ENCODE measurements at places on chromosomes 6 and 20.

GRCh38 chr6:46284475-46284874 is 113.7 kb upstream of the ENPP5 start:
- DNase-seq, result no peak

GRCh38 chr20:53245574-53245973 is 273.4 kb downstream of the TSHZ2 start:
- no peak for DNase-seq

GRCh38 chr6:56756219-56756789 is 113.6 kb upstream of the DST start:
- no peak for DNase-seq

DNA sequence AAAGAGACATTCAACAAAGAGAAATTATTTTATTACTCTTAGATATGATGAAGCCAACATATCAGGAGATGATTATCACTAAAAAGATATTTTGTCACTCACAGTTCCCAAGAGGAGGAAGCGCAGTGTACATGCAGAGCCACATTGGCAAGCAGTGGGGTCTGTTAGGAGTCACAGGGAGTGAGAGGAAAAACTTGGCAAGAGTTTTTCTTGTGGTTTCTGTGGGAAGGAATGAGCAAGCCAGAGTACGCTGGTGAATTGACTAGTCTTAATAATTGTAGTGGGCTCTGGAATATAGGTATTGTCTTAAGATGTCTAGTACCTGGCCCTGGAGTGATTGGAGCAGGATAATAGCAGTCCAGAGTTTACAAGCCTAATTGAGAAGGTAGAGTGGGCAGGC is 1095.2 kb downstream of the GRIK2 start:
- peak; percentile 88 for DNase-seq

- no peak for DNase-seq
These were observed 92.7 kb downstream of the DACT2 start for GRCh38 chr6:168226902-168227318.

GRCh38 chr6:27592481-27593199 is 119.7 kb upstream of the ZNF184 start:
- DNase-seq, result peak; percentile 82

DNA sequence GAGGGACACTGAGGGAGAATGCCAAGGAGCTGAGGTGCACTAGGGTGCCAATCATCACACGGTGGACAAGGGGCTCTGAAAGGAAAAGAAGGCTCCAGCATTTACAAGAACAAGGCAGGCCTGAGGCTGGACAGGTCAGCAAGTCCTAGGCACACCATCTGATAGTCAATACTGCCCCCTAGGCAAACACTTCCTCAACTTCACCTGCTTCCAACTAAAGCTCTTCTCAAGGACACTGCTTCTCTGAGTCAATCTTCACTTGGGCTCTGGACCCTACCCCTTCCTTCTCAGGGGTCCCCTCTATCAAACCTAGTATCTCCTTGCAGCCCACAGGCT is 37.7 kb upstream of the SLC4A11 start:
- DNase-seq, result peak; percentile 50

GRCh38 chr20:50415021-50415515 is 95.1 kb upstream of the PTPN1 start:
- DNase-seq, result no peak

DNA sequence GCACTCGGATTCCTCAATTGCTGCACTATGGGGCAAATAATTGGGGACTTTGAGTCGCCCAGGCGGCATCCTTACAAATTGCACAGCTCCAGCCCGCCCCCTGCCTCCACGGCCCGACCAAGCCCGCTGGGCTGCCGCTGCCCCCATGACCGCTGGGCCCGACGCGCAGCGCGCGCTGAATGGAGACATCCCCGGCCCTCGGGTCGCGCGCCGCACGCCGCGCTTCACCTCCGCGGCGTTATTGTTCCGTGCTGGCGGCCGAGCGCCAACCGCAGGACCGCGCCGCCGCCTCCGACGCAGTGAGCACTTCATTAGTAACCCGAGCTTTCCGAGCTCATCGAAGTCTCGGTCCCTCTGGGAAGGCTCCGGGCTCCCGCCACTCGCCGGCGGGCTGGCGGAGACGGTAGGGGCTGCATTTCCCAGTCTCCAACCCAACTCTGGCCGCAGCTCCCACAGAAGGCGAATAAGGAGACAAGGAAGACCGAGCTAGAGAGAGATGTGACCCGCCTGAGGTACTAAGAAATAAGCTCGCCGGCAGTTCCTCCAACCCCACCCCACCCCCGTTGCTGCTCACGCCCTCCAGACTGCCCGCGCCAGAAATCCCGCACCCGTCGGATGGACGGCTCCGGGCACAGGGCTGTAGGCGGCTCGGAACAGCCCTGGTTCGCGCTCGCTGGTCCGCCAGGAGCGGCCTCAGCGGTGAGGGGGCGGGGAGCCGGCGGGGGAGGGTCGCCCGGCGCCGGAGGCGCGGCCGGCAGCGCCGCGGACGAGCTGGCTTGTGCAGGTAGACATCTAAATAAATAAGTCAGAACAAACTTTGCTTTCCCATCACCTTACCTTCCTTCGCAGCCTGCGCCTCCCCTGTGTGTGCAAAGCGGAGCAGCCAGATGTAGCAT is 703 bp downstream of the EPHA7 start:
- no peak for DNase-seq

DNA sequence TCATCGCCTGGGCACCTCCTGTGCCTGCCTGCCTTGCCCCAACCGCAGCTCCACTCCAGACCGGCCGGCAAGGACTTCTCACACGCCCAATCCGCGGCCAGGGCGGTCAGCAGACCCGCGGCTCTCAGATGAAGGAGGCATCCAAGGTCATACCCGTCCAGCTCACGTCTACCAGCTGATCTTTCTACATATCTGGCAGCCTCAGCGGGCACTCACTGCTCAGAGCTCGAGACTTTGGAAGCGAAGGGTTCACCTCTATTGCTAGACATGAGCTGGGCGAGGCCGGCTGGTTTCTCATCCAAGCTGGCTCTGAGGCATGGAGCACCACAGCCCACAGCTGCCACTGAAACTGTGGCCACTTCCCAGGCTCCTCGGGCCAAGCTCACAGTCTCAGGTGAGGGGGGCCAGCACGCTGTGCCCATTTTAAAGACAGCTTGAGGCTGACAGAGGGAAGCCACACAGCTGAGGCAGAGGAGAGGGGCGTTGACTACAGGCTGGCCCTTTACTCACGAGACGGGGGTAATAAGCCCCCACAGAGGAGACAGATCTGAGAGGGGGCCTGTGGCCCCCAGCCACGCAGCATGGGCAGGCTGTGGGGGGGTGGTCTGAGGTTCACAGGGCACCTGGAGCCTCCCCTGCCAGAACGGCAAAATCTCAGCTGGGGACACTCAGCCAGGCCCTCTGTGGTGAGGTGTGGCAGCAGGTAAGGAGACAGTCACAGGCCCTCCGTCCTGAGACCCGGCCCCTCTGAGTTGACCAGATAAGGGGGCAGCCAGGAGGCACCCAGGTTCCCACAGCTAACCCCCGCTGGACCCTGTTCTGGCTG is 2.0 kb downstream of the LAMA5 start:
- DNase-seq, result peak; percentile 66

DNA sequence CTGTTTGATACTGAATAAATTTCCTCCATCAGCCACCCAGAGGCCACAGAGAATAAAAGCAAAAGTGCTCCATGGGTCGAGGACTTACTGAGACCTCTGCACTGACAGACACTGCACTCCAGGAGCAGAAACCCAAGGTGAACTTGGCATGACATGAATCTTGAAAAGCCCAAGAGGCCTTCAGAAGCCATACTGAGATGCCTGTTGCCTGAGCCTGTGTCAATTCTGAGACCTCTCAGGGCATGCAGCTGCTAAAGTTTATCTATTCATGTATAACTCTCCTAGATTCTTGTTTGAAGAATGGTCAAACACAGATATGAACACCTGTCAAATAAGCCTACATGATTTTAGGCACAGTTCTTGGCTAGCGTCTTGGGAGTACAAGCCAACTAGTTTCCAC is 145.7 kb downstream of the KIF16B start:
- DNase-seq, result no peak

- DNase-seq, result peak; percentile 1
These were observed 115.9 kb downstream of the OTOR start for GRCh38 chr20:16864069-16864468.

- DNase-seq, result no peak
These were observed 208.7 kb downstream of the PHF3 start for GRCh38 chr6:63844287-63844686.

DNA sequence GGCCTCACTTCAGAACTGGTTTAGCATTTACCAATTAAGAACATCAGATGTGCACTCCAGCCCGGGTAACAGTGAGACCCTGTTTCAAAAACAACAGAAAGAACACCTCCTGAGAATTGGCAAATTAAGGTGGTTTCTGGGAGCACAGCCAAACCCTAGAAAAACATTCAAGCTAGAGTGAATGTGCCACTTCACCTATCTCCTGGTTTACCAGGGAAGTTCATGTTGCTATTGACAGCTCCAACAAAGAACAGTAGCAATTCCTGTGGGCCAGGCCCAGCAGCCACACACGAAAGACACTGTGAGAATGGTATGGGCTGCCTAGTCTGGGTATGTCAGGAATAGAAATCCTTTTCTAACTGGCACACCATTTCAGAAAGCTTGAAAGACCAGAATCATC is 4.9 kb downstream of the POLR1C start:
- no peak for DNase-seq

GRCh38 chr6:92109956-92110355 is 1309.4 kb downstream of the EPHA7 start:
- no peak for DNase-seq

DNA sequence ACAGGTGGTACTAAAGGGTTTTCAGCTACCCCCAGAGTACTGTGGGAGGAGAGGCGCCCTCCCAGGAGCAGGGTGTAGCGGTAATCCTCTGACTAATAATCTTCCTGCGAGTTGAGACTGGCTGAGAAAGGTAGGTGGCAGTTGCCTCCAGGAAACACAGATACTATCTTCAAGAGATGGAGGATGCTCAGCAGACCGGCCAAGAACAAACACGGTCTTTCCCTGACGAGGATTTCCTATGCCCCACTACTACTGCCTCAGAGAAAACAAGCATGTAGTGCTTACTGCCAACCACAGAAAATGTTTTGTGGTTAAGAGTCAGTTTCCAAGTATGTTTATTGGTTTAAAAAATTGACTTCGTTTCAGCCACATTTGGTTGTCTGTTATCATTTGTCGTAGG is 26.8 kb downstream of the C6orf89 start:
- DNase-seq, result peak; percentile 76

GRCh38 chr6:151413372-151414145 is 22.2 kb upstream of the ZBTB2 start:
- DNase-seq, result no peak

- no peak for DNase-seq
These were observed 1.7 kb upstream of the ADGRF5 start for GRCh38 chr6:46923476-46923875.

DNA sequence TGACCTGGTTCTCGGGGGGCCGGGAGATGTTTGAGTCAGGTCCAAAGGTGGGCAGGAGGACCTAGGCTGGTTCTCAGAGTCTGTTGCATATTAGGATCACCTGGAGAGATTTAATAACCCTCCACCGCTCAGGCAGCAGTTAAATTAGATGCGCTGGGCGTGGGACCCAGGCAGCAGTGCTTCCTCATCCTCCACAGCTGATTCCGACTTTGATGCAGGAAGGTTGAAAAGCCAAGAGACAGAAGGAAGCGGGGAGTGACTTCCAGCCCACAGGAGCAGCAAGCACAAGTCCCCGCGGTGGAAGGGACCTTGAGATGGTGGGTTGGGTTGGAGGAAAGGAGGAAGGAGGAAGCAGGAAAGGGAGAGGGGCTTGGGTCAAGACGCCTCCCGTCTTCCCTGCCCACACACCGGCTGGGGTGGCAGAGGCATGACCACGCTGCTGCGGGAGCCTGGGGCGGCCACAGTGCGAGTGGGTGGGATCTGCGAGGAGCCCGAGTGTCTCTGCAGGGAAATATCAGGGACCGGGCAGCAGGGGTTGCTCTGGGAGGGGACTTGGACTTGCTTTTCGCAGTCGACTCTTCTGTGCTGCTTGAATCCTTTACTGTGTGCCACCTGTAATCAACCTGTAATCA is 146.0 kb downstream of the PHACTR3 start:
- DNase-seq, result no peak

DNA sequence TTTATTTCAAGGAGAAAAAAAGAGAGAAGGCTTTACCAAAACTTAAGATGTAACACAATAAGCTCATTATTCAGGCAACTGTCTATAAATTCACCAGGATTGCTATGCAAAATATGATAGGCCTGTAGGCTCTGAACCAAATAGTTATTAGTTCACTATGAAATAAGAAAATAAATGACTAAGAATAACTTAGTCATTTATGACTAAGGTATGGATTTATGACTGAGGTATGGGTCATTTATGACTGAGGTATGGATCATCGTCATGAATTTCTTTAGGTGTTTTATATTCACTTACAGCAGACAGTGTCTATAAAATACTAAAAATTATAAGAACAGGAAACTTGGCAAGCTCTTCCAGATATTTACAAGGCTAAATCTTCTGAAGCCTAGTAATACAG is 52.1 kb upstream of the SNX9 start:
- peak; percentile 41 for DNase-seq

- no peak for DNase-seq
These were observed 189.5 kb upstream of the GMDS start for GRCh38 chr6:2434912-2435311.

GRCh38 chr6:127956956-127957355 is 56.1 kb upstream of the THEMIS start:
- DNase-seq, result no peak

GRCh38 chr20:12276011-12276673 is 358.4 kb downstream of the BTBD3 start:
- DNase-seq, result peak; percentile 17

DNA sequence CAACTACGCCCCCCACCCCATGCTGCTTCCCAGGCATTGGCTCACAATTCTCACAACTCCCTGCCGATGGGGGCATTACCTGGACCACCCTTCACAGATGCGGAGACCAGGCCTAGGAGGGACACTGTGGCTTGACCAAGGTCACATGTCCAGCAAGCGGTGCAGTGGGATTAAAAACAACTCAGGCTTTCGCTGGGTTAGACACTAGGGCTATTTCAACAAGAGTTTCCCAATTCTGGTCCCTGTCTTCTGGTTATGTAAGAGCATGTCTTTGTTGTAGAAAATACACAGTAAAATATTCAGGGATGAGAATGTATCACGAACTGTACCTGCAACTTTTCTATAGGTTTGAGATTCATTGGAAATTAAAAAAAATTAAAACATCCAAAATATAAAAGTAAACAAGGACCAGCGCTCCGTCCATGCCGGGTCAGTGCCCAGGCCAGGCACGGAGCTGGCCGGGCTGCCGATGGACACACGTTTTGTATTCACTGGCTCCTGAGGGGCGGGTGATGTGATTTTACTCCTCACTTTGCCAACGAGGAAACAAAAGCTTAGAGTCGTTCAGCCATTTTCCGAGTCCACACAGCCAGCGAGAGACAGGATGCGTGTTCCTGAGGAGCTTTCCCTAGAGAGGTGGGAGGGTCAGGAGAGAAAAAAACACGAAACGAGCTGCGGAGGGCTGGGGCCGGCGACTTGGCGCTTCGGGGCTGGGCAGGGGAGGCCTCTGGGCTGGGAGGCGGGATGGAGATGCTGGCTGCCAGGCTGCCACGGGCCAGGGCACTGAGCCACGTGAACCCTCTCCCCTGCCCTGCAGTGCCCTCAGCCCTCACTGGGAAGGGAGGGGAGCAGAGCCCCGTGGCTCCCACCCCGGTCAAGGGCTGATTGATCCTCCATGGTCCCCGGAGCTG is 17.1 kb upstream of the VSTM2L start:
- DNase-seq, result no peak
